ENCODE measurements at places on chromosomes 5 and 9.

DNA sequence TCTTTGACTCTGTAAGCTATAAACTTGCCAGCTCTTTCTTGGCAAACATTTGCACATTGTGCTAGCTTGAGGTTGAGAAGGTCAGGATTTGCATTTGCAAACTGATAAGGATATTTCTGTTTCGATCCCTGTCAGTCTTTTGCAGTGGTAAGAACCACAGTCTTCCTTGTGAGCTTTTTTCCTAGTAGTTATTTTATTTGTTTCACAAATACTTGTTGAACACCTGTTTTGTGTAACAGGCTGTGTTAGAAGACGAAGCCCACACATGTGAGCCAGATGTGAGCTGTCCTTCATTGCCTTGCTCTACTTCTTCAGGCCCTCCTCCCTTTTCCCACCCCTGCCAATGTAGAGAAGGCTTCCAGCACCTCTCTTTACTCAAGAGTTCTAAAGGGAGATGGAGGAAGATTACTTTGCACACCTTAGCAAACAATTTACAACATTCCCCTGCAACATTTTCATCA lies 327.0 kb upstream of the KLF4 start:
- DNase-seq = no peak

GRCh38 chr5:56565644-56566043 lies 249.7 kb upstream of the MAP3K1 start:
- DNase-seq = no peak

- no peak for DNase-seq
These were observed 126.9 kb upstream of the MAP3K1 start for GRCh38 chr5:56688402-56688801.

DNA sequence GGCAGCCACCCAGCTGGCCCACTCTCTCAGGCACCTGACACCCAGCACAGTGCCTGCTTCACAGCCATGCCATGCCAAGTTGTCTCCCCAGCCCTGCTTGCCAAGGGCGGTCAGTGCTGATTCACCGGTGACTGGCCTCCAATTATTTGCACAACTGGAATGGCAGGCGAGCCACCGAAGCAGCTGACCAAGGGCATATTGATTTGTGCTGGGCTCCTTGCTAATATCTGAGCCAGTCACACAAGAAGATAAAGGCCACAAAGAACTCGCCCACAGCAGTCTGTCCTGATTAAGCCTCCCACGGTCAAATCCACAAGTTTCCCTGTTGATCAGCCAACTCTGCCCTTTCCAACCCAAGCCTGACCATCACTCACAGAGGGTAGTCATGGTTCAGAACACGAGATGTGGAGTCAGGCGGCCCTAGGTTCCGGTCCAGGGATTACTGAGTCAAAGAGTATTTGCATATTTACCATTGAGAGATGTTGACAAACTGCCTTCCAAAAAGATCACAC lies 6.4 kb upstream of the EEIG1 start:
- DNase-seq = no peak

GRCh38 chr5:141843156-141843927 lies 34.9 kb downstream of the PCDH1 start:
- no peak for DNase-seq

GRCh38 chr5:140298183-140298601 lies 4.7 kb downstream of the PFDN1 start:
- peak; percentile 53 for DNase-seq

GRCh38 chr5:132057498-132058255 lies 2.8 kb upstream of the IL3 start:
- DNase-seq = no peak

Measured in brain microvascular endothelial cell (primary cell).